ENCODE measurements at places on chromosomes 3 and 15.

GRCh38 chr3:54649551-54649950 lies 278.3 kb downstream of the LRTM1 start:
- DNase-seq = no peak

DNA sequence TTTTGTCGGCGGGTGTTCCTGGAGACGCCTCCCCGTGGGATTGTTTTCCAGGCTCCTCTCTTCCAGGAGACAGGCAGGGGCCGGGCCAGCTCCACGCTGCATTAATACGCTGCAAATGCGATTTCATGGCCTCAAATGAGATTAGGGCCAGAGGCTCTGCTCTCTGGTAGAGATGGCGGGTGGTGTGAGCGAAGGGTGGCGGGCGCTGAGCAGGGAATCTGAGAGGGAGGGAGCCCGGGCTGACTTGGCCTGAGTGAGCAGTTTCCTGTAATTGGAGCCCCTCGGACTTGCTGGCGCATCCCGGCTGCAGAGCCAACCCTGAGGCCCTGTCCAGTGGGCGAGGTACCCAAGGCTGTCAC lies 7.4 kb upstream of the CCDC33 start:
- DNase-seq = no peak

DNA sequence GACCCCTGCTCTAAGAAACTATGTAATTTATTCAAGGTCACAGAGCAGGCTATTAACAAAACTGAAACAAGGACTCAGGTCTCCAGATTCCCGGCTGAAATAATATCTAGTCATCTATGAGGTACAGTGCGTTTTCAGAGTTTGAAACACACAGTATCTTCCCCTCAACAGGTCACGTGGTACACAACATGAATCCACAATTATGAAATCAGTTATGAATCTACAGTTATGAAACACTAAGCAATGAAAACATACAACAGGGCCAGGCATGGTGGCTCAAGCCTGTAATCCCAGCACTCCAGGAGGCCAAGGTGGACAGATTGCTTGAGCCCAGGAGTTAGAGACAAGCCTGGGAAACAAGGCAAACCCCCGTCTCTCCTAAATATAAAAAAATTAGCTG lies 72.7 kb downstream of the FSIP1 start:
- DNase-seq = no peak

- DNase-seq = no peak
Measured at GRCh38 chr15:100663915-100664281, 61.5 kb downstream of the ASB7 start.

DNA sequence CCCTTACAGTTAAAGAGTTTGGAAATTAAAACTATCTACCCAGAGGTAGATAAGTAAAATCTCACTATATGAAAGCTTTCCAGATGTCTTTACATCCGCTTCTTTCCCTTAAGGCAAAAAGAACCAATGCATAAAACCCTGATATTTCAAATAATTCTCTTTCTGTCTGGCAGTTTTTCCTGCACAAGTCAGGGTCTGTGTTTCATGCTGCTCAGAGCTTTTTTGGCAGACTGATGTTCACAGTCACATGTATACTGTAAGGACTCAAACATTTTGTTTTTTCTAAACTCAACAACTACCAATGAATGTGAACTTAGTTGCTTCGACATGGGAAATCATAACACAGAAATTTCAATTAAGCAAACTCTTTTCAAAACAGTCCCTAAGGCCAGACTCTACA lies 988.4 kb downstream of the EPHA3 start:
- DNase-seq = no peak

- DNase-seq = no peak
Measured at GRCh38 chr15:40388941-40389823, 6.7 kb downstream of the KNSTRN start.

DNA sequence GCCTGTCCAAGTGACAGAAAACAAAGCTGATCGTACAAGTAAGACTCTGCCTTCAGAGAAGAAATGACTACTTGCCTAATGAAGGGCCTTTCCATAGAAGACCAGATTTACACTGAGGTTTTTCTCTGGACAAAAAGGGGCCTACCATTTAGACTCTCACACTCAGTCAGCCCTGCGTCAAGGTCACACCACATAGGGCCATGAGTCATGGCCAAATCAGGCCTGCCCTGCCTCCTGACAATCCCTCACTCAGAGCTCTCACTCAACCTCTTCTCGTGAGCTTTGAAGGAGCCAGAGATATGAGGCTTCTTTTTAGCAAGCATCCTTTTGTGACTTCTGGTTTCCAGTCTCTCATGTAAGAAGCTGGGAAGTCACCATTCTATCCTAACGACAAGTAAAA lies 68.1 kb upstream of the NMNAT3 start:
- no peak for DNase-seq

GRCh38 chr3:151278230-151278629 lies at the start of gene P2RY14:
Gene P2RY14, minus strand, starts transcription at chr3:151278542. Its CDS starts 64,226 bp downstream, at chr3:151214316.
- no peak for DNase-seq

DNA sequence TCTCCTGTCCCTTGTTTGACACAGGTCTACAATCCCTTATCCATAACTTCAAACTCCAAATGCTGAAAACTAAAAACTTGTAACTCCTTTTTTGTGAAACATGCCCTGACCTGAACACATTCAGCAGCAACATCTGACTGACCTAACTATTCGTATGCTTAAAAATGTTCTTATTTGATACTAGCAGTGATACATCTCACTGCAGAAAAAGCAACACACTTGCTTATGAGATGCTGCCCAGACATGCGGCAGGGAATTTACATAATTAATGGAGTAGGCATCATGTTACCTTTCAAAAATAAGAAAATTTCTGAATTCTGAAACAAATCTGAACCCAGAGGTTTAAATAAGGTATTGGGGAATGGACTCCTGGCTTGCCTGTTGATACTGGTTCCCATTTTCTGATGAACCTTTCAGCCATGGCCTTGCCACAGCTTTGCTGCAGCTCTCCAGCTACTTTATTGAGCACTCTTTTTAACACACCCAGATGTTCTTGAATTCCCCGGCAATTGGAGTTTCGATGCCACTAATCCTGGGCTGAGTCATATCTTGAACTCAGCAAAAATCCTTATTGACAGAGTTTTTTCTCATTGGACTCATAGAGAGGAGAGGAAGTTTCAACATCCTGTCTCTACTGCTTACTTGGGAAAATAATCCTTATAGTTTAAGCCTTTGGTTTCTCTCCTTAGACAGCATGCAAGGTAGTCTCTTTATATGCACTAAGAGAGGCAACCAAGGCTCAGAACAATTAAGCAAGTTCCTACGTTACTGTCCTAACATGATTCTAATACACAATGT lies 296.6 kb upstream of the LMCD1 start:
- DNase-seq = no peak

GRCh38 chr15:57149196-57149595 lies 227.1 kb upstream of the CGNL1 start:
- no peak for DNase-seq

DNA sequence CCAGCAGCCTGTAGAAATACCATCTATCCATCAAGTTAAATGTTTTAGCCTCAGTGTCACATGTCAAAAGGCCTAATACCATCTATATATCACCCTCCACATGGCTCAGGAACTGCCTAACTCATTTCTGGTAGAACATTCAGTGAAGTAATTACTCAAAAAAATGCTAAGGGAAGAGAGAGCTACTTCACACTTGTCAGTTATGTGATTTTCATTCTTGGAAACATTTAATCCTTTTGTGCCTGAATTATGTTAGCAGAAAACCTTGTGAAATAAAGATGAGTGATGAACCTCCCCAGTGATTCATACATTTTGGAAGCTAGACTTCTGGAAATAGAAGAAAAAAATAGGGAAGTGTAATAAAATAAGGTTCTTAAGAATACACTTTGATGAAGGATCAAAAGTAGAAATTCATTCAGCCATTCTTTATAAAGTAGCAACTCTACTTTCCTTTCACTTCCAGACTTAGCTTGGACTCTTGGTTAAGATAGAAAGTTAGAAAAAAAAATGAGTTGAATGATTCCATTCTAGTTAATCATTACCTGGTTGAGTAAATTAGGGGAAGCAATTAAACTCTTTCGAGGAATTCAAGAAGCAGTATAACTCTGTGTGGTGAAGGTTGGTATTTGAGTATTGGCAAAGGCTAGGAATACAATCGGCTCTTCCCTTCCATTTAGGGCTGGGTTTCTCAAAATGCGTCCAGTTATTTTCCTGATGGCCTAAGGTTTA lies 3.6 kb downstream of the OTOL1 start:
- DNase-seq = no peak

Measured in posterior vena cava (tissue), 2 donors.